ENCODE measurements at places on chromosomes 13 and 19. TPM values are rescaled to one million over a fixed set of nuclear protein-coding genes. Genes with fewer than 3 reads are reported as not detected.

Gene SHISA7
- total RNA-seq, result 0.21 TPM

DNA sequence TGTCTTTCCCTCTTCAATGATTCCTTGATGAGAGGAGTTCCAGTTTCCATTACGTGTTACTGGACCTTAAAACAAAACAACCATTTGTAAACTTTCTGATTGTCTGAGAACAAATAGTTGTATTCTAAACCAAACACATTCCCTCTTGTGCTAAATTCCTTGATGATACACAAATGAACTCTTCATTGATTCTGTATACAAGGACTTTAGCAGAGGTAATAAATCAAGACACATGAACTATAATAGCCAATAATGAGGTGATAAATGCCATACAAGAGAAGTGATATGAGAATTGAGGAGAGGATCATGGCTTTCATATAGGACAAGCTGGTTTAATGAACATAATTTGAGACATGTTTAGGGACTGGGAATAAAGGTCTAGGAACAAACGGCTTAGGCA lies 13.5 kb upstream of the GPC5 start:
- no peak for DNase-seq

DNA sequence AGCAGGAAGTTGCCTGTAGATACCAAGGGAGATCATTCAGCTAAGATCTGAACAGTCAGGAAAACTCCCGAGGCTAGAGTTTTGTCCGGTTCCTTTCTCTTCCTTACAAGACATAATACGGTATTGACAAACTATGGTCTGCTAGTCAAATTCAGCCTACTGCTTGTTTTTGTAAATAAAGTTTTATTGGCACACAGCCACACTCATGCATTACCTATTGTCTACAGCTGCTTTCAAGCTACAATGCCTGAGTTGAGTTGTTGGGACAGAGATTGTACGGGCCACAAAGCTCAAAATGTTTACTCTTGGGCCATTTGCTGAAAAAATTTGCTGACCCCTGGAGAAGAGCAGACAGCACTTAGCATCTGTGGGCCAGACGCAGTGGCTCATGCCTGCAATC lies 2.5 kb downstream of the SLC1A6 start:
- peak; percentile 5 for DNase-seq

- DNase-seq, result no peak
Measured at GRCh38 chr13:78437781-78438180, 165.6 kb downstream of the POU4F1 start.

Gene RFC3
- 64.4 TPM for total RNA-seq

GRCh38 chr13:72505376-72505775 lies 222.1 kb downstream of the MZT1 start:
- no peak for DNase-seq

DNA sequence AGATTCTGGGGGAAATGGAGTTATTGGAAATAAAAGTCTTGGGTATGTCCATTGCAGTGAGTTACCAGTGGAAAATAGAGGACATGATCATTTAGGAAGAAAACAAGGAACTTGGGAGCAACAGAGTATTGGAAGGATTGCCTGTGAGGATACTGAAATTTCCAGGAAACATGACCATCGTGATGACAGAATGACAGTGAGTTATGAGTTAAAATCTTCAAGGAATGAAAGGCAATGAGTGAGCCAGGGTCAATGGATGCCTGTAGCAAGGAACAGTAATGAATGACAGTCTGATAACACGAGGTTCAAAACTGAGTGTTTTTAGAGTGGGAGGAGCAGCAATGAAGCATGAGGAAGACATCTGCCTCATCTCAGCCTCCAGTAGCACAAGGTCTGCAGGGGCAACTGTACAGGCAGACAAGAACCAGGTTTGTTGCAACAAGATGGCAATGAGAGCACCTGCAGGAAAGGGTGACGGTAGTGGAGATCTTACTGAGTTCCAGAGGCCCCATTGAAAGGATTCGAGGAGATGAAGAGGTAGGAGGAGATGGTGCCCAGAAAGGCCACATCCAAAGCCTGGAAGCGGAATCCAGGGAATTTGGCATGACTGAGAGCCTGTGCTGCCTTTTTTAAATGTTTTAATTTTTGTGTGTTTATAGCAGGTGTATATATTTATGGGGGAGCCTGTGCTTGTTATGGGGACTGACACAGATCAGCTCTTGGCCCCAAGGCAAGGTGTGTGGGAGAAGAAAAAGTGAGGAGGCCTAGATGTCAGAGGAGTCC lies 43.9 kb downstream of the N4BP2L1 start:
- DNase-seq, result no peak

DNA sequence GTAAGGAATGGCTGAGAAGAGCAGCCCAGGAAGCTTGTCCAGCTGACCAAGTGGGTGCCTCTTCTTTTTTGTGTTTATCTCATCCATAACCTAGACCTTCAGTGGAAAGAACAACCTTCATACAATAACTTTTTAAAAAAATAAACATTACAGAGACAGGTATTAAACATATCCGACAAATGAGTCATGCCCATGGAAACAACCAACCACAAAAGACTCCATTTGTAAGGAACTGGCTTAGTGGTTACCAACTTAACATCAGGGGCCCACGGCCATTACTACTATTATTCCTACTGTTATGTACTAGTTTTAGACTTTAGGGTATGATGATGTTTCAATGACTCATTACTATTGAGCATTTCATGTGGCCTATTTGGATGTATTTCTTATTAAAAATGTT lies 191.7 kb upstream of the SERP2 start:
- no peak for DNase-seq

DNA sequence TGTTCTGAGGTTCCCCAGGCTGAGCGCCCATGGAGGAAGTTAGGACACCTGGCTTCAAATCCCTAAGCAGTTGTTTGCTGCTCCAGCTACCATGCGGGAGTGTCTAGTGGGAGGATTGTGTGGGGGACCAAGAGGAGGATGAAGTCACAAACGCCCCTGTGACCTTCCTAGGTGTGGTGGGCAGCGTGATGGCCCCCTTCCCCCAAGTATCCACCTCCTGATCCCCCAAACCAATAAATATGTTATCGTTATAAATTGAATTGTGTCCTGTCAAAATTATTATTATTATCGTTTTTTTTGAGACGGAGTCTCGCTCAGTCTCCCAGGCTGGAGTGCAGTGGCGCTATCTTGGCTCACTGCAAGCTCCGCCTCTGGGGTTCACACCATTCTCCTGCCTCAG lies at the start of gene SLC25A41:
Gene SLC25A41, minus strand, starts transcription at position 101 of the 400 bp plus-strand sequence. Its CDS starts 70 bp downstream, at position 31.
- no peak for DNase-seq

Gene FAM174C
- 88.6 TPM for total RNA-seq

Gene SRRM5
- total RNA-seq, result 0.62 TPM

GRCh38 chr19:47110521-47111005 lies 3.0 kb downstream of the ZC3H4 start:
- peak; percentile 28 for DNase-seq

DNA sequence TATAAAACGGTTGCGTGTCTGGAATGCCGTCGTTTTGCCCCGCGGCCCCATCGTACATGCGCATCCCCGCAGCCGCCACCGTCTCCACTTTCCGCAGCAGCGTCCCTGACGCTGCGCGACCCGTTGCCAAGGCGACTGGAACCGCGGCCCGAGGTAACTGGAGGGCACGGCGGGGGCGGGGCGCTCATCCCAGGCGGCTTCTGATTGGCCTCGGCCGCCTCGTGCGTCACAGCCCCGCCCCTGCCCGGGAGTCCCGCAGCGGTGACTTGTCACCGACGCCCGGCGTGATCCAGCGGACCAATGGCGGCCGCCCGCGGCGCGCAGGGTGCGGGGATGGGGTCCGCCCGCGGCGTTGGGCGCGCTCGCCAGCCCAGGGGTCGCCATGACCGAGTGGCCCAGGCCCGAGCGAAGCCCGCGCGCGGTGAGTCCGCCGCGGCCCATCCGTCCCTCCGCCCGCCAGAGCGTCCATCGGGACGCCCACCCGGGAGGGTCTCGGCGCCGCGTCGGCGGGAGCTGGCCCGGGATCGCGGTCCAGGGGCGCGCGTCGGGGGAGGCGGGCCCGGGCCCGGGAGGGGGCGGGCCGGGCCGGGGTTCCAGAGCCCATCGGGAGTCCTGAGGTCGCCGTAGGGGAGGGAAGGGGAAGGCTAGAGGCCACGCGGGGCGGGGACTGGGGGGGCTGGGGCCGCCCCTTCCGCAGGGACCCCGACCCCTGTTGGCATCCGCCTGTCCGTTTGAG lies at the start of gene ZSCAN1:
Gene ZSCAN1, plus strand, starts transcription at position 285 of the 736 bp plus-strand sequence. CDS start 3,812 bp downstream, outside the sequence.
- peak; percentile 94 for DNase-seq

DNA sequence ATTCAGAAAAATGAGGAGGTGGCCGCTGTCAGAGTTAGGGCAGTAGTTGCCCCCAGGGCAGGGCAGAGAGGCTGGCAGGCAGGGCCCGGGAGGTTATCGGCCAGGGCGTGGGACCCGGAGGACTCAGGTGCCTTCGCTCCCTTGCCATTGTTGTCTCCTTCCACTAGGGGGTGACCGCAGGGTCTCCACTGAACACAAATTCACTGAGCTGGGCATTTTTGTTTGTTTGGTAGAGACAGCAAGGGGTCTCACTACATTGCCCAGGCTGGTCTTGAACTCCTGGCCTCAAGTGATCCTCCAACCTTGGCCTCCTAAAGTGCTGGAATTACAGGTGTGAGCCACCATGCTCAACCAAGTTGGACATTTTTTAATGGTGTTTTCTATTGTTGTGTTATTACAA lies 25.1 kb downstream of the CARS2 start:
- DNase-seq, result peak; percentile 50

GRCh38 chr19:13868663-13869062 lies 8.3 kb upstream of the NANOS3 start:
- peak; percentile 5 for DNase-seq

DNA sequence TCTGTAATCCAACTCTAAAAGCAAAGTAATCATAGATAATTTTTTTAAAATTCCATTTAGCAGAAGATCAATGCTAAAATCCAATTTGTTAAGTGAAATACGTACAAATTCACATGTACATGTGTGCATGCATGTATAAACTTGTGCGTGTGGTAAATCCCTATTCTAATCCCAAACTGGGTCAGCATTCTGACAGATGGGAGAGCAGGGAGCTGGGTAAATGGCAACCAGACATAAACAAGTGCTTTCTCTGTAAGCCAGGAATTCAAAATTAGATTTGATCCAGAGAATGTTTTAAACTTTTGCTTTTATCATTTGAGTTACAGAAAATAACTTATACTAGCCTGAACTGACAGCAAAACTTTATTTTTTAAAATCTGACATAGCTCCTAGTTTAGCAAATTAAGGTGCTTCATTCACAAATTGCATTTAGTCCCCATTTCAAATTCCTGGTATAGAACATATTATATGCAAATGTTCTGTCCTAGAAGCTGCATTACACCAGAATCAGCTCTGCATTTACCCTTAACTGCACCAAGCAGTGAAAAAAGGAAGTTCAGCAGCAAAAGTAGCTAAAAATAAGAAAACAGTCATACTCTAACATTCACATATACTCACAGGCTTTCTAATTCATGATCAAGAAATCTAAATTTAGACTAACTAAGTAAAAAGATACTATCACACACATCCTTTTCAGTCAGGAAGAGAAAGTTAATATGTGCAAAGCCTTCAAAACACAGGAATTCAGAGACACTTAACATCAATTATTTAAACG lies 32.6 kb downstream of the UBL3 start:
- no peak for DNase-seq

Gene RBM42
- 106 TPM for total RNA-seq

- no peak for DNase-seq
Measured at GRCh38 chr13:32791545-32792172, 205.4 kb downstream of the PDS5B start.

GRCh38 chr13:26971990-26972887 lies 199.4 kb downstream of the USP12 start:
- peak; percentile 37 for DNase-seq

DNA sequence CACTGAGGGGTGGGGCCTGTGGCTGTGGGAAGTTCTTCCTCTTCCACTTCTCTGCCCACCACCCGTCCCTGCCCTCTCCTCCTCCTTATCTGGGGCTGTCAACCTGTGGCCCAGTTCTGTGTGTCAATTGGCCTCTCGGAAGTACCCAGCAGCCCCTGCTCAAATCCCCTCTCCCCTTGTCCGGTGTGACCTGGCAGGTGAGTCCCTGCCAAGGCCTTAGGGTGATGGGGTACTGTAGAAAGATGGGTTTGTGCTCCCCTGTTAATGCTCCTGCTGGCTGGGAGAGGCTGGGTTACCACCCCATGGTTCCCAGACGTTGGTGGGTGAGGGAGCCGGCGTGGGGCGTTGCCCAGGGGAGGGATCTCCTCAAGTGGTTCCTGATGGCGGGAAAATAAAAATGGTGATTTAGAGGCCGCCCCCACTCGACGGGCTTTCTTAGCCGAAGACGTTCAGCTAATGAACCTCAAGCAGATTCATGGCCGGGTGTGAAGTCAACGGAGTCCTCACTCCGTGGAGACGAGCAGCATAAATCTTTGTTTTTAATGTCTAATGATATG lies 141.2 kb downstream of the URI1 start:
- no peak for DNase-seq

Gene ZNF491
- 0.60 TPM for total RNA-seq

DNA sequence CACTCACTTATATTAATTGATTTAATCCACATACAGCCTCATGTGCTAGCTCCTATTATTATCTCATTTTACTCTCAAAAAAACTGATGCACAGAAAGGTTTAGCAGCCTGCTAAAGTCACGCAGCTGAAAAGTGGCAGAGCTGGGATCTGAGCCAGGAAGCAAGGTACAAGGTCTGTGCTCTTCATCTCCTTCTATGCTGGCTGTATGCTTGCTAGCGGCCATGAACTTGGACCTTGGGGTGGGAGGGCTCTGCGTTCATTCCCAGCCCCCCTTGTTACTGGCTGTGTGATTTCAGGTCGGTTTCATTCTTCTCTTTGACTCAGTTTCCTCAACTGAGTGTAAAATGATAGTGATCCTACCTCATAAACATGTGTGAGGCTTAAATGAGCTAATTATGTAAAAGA lies 69.8 kb downstream of the ALOX5AP start:
- DNase-seq, result no peak

Gene USHBP1
- not detected for total RNA-seq

GRCh38 chr13:47890146-47890814 lies 110.8 kb downstream of the SUCLA2 start:
- DNase-seq, result no peak

DNA sequence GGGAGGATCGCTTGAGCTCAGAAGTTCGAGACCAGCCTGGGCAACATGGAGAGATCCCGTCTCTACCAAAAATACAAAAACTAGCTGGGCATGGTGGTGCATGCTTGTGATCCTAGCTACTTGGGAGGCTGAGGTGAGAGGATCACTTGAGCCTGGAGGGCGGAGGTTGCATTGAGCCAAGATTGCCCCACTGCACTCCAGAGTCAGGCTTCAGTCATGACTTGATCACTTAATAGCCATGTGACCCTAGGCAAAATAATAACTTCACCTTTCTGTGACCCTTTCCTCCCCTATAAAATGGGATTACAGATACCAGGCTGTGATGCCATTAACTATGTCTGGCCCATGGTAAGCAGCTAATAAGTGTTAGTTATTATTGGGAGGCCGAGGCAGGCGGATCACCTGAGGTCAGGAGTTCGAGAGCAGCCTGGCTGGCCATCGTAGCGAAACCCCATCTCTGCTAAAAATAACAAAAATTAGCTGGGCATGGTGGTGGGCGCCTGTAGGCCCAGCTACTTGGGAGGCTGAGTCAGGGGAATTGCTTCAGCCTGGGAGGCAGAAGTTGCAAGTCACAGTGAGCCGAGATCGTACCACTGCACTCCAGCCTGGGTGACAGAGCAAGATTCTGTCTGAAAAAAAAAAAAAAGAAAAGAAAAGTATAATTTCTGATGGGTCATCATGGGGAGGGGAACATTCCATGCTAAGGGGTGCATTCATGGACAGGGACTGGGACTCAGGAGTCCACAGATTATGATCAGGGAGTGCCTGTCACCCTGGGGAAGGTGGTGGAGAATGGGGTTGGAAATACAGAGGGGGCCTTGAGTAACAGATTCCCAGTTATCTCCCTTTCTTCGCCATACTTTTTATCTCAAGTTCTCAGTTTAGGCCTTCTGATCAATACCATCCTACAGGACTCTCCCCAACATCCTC lies 15.5 kb downstream of the TPM4 start:
- DNase-seq, result no peak

Gene INSR
- 15.5 TPM for total RNA-seq
